H4 (cell line): ENCODE measurements at places on chromosomes 4 and X. TPM values are rescaled to one million over a fixed set of nuclear protein-coding genes. Genes with fewer than 3 reads are reported as not detected.

DNA sequence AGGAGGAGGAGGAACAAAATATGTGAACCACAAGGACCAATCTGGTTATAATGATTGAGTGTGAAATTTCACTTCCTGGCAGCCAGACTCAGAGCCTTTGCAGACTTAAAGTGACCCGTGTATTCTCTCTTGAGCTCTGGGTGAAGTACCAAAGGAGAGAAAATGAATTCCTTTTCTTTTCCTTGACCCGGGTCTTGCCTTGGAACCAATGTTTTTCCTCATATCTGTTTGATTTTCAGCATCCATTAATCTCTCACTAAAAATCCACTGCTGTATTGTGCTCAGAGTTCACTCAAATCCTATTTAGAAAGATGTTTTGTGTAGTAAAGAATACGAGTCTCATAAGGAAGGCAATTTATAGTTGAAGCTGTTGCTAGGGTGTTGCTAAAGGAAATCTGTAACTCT, 78.3 kb upstream of the C1QTNF7 start:
- no peak for DNase-seq

DNA sequence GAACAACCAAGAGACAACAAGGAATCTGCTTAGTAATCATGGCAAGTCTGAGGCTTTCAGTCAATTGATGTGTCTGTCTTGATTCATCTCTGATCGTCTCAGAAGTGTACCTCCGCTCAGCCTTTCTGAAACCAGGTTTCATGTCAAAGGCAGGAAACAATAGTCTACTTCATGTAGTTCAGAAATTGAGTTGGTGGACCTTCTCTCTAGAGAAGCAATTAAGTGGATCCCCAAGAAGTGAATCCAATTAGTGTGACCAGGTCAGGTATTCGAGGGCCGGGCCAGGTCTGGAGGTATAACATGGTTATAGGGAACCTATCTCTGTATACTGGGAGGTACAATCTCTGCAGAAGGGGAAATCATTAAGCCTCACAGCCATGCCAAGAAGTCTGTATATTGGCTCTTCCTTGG, 32.0 kb downstream of the DAPP1 start:
- DNase-seq, result no peak

GRCh38 chr4:182770996-182771514, 146.1 kb downstream of the DCTD start:
- no peak for DNase-seq

The USP17L25 gene
- not detected in 2 replicates for total RNA-seq
